T follicular helper cell (primary cell): ENCODE measurements at places on chromosomes 2 and 18.

- DNase-seq, result no peak
Measured at GRCh38 chr2:147520817-147521216, 324.0 kb upstream of the ACVR2A start.

DNA sequence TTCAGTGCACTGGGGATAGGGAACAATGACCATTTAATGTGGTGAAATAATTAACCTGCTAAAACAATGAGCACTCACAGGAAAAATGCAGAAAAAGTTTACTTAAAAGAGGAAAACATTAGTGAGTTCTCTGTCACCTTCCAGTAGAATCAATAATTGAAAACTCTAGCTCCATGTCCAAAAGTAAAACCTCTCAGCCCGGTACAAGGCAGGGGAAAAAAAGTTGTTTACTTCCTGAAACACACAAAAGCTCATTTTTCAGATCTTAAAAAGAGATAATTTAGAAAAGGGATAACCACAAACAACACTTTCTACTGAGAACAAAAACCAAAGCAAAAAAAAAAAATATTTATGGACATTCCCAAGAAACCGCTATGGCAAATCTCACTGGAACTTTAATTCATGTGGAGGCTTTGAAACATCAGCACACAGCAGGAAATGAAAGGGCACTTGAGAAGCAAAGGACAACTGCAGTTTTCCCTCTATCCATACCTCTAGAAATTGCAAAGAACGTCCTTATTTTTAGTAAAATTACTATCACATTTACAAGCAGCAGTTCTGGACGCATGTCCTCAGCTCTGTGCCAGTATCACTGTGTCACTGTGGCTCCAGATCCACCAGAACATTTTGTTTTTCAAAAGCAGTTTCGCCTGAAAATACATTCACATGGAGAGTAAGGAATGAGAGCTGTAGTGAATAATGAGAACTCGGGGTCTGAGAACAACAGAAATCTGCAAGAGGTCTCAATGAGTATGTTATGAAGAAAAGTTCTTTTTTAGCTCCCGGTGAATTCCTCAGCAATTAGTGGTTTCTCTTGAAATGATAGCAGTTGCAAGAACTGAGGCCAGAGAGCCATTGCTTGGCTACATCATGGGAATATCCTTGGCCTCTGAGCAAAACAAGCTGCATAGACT, 44.7 kb upstream of the DNAH7 start:
- no peak for DNase-seq

- DNase-seq, result no peak
Measured at GRCh38 chr18:64032312-64032711, 62.4 kb downstream of the SERPINB8 start.

DNA sequence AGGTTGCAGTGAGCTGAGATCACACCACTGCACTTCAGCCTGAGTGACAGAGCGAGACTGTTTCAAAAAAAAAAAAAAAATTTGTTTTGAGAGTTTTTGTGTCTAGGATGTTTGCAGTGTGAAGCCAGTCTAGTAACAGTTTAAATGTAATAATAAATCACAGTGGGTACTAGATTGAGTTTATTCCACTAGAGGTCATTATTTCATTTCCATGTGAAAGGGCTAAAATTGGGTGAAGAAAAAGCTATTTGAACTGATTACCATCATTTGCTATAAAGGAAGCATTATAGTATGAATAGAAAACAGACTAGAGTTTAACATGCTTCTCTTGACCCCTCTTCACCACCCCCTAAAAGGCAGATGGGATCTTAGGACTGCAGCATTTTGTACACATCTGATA, 20.3 kb downstream of the SNRPD1 start:
- DNase-seq, result no peak

DNA sequence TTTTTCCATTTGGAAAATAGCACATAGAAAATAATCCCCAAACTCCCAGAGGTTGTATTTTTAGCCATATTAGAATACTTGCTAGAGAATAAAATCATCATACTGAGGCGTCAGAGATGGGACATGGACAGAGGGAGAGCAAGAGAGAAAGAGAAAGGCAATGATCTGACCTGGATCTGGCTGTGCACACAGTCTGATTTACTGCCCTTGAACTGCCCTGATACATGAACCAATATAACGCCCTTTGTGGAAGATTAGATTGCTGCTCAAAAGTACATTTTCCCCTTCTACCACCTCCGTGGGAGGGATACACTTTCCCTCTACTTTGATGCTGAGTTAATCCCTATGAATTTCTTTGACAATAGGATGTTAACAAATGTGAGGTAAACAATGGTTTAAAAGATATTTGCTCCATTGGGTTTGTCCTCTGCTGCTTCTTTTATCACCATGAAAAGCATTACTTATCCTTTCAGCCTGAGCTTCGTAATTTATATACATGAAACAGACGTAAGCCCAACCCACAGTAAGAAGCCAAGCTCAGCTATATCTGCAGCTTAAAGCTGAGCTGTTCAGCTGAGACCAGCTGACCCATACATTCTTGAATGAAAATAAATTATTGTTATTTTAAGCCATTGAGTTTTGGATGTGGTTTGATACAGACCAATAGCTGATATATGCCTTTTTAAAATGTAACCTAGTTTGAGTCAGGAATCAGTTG, 1664.6 kb upstream of the CELF4 start:
- DNase-seq, result no peak

DNA sequence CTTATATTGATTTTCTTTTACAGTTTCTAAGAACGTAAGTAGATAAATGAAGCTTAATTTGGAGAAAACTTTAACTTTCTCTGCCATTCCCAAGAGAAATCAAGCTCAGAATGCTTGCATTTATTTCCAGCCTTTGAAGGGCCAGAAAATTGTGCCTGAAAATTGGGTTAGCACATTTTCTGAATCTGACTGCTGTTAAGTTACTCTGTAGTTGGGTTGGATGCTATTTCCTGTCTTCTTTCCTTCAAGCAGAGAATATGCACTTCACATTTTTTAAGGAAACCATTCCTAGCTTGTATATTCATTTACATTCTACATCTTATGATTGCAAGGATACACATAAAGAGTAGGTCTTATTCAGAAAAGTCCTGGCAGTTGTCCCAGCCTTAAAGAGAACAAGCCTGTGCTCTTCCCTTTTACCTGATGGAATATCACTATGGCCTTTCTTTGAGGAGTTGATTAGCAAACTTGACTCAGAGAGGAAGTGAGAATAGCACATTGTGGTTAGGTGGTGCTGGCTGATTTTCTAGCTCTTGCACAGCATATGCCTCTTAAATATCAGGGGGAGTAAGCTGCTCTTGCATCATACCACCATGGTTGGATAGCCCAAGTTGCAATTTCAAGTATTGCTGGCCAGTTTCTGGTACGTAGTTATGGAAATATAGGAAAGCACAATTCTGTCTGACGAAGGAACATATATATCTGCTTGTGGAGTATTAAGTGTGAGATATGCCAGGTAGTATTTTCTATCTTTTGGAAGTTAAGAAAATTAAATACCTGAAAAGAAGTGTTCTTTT, 133.7 kb downstream of the COMMD1 start:
- DNase-seq, result no peak

DNA sequence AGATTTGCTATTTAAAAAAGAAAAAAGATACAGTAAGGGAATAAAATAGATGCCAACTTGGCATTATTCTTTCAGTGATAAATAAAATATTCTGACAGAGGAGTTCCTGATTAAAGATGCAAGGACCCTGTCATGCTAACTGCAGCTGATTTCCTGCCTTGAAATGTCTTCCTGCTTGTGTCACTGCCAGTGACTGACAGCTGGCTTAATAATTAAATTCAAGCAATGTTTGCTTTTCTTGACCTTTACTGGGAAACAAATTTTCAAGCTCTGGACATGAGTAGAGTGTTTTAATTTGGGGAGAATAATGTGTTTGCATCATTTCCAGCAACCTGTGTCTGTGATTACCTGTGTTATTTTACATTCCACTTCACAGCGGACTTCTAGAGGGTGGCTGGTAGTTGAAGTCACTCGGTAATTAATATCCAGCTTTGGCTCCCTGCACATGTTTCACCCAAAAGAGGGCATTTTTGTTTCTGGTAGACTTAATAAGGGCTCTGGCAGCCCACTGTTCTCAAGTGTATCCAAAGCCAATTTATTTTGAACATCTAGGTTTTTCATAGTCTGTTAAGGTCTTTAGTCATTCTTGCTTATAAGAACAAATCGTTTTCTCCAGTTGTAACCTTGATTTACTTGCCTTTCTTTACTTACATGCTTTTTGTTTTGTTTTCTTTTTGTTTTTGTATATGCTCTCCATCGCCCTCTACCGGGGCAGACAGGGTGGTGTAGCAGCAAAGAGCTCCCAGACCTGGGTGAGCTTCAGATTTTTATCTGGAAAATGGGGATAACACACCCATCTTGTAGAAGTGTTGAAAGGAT, 48.5 kb upstream of the PROKR1 start:
- DNase-seq, result peak; percentile 35

- DNase-seq, result no peak
Measured at GRCh38 chr18:33781429-33781828, 203.4 kb downstream of the ASXL3 start.
